Fibroblast of skin of right biceps (primary cell): ENCODE measurements at places on chromosomes 5 and 9.
A peak's percentile ranks its signal among the peaks of the same experiment; 100 is the strongest.

- DNase-seq: peak; percentile 24
Observed at GRCh38 chr5:173753307-173754168, 134.6 kb upstream of the CPEB4 start.

- no peak for DNase-seq
Observed at GRCh38 chr5:3954199-3954598, 358.6 kb downstream of the IRX1 start.

GRCh38 chr5:93382188-93382825 lies 198.7 kb downstream of the NR2F1-AS1 start:
- DNase-seq: no peak

DNA sequence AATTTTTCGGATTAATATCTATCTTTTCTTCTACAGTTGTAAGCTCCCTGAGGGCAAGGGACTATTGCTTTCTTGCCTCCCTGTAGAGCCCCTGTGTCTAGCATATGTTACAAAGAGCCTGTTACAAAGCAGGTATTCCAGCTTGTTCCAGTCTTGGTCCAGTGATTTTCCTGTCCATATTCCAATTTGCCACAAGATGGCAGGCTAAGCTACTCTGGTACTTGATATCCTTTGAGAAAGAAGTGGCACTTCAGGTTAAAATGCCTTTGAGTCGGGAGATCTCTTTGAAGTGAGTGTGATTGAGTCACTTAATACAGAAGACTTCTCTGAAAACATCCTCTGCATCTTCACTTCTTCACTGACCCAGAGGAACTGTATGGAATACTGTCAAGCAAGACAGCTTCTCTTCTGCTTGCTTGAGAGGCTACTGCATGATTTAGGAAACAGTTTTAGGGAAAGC lies 24.5 kb downstream of the CAVIN4 start:
- DNase-seq: peak; percentile 48

- no peak for DNase-seq
Observed at GRCh38 chr5:146751781-146752401, 126.7 kb downstream of the PPP2R2B start.

- no peak for DNase-seq
Observed at GRCh38 chr5:179780362-179780761, 13.4 kb upstream of the LTC4S start.
